ENCODE measurements at places on chromosomes 3 and 15. TPM values are rescaled to one million over a fixed set of nuclear protein-coding genes. Genes with fewer than 3 reads are reported as not detected.

UBE2E2 gene
- 75.6 TPM for polyA plus RNA-seq

DNA sequence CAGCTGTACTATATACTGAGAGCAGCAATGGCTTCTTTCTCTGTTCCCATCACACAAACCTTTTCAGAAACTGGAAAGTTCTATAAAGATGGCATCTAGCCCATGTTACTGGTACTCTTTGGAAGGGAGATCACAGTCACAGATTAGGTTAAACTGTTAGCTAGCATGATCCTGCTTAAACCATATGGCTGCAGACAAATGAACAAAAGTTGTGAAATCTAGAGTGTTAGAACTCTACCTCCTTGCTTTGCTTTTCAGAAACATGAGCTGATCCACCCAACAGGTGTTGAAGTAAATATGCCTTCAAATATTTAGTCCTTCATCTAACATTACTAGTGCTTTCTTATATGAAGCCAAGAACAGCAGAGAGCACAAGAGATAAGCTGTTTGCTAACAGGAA, 102.6 kb downstream of the SNRK start:
- DNase-seq: no peak

GRCh38 chr3:163671201-163671600, 1407.1 kb downstream of the SI start:
- DNase-seq: no peak

ADGRG7 gene
- not detected for polyA plus RNA-seq

DNA sequence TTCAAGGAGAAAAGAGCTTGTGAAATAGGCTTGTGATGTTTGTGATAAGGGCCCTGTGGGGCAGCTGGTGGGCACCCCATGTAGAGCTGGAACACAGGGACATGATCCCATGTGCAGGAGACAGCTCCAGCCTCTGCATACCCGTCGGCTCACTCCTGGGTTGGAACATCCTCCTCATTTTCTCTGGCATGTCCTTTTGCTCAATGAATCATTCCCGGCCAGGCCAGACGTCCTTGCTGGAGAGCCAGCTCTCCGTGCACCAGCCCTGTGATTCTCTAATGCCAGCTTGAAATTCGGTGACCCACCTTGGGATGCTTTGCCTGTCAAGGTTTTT, 77.3 kb downstream of the SMAD3 start:
- no peak for DNase-seq

SNTN gene
- polyA plus RNA-seq: 0.55 TPM

FGF12 gene
- 61.5 TPM for polyA plus RNA-seq

GRCh38 chr3:122957707-122958689, 69.6 kb downstream of the SEMA5B start:
- peak; percentile 40 for DNase-seq
